Fibroblast of skin of right biceps (primary cell): ENCODE measurements at places on chromosomes 6 and 20.

DNA sequence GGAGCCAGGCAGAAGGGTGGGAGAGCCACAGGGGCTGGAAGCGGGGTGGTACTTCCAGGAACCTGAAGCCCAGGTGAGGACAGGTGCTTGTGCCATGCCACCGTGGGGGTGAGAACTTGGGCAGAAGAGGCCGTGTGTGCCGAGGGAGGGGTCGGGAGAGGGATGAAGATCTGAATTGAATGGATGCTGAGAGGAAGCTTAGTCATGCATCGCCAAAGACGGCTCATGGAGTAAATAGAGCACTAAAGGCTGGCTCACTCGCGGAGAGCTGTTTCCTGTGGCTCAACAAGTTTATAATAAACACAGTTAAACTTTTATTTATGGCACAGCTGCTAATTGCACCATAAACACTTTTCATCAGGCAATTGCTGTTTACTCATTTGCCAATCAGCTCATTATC, 21.7 kb upstream of the MYT1 start:
- DNase-seq, result no peak

GRCh38 chr20:44861531-44862006, 23.9 kb upstream of the YWHAB start:
- peak; percentile 62 for DNase-seq

GRCh38 chr6:129785047-129785755, 75.2 kb upstream of the ARHGAP18 start:
- DNase-seq, result peak; percentile 42

GRCh38 chr6:34035704-34036356, 110.1 kb downstream of the GRM4 start:
- no peak for DNase-seq

GRCh38 chr6:12431023-12431422, 140.9 kb downstream of the EDN1 start:
- no peak for DNase-seq

DNA sequence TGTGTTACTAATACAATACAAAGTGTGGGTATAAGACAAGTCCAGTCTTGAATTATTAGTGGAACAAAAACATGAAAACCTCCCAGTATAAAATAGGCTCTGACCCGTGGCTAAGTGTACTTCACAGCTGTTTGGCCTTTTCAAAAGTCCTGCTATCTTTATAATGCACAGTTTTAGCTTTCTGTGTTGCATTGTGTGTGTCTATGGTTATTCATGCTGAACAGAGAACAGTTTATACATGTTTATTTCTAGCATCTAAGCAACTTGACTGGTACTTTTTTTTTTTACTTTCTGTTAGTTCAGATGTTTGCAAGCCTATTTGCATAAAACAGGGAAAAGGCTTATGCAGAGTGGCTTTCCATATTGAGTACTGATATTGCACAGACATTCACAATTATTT, 119.2 kb upstream of the CCN2 start:
- no peak for DNase-seq

DNA sequence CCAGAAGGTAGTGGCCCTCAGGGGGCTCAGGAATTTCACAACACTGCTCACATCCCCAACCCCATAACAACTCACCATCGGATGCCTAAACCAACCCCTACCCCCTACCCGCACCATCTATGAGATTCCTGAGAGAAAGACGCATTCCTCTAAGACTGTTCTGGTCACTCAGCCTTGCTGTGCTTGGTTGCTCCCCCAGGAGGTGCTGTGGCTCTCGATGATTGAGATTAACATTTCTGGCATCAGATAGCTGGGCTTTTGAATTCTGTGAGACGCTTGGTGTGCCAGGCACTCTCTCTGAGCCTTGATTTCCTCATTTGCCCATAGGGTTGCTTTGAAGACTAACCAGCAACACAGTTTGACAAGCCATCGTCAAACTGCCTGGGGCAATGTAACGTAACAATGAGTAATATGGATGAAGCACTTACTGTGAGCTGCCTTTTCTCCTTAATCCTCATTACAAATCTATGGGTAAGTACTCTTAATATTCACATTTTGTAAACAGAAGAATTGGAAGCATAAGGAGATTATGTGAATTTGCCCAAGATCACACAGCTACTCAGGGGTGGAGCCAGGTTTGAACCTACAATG, 978 bp downstream of the WFDC6 start:
- DNase-seq, result no peak

GRCh38 chr6:53358440-53359094, 9.8 kb upstream of the ELOVL5 start:
- no peak for DNase-seq

DNA sequence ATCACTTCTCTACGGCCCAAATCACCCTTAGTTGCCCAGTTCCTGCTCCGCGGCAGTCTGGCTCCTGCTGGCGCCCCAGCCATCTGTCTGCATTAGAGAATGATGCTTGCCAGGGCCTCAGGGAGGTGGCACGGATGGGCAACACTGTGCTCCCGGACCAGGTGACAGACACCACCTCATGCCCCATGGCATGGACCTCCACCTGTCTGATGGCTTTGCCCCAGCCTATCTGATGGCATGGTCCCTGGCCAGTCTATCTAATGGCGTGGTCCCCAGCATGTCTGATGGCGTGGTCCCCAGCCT, 18.8 kb upstream of the MRGBP start:
- no peak for DNase-seq

DNA sequence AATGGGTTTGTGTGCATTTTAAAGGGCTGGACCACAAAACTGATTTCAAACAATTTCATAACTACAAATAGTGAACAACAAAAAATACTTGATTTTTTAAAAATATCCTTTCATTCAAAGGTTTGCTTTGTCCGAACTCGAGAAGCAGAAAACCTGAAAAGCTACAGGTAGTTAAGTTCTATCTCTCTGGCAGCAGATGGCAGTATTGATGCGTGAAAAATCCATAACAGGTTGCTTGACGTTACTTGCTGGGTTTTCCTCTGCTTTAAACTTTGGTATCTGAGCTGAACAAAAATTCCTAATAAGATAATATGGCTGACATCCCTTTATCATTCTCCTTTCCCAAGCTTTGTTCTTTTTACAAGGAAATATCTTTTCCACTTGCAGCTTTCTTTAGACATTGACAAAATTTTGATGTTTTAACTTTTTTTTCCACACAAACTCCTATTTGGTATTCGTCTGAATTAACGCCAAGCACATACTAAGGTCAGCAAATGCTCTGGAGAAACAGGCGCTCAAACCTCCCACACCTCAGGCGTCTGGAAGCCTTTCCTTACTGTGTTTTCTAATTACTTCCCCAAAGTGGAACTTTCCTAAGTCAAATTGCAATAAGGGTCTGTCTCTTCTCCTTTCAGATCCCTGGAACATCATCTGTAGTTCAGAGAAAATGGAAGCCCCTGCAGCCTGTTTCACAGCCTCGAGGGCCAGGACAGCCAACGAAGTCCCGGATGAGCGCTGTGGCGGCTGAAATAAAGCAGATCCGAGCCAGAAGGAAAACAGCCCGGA, 50.3 kb upstream of the GFRAL start:
- DNase-seq, result peak; percentile 68

DNA sequence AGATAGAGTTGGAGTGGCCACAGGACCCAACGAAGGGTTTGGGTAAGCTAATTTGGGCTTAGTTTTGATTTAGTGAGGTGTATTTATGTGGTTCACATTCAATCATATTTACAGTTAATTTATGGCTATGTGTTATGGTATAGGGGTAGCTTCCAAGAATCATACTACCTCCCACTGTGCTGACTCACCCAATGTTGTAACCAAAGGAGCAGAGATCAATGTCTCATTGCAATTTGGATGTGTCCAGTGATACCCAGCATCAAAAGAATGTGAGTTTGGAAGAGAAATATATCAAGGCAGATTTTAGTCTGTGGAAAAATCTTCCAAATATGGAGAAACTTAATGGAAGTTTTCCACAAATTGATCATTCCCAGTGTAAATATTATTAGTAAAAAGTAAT, 25.3 kb upstream of the SMIM8 start:
- peak; percentile 31 for DNase-seq

GRCh38 chr6:44967481-44967880, 360.6 kb upstream of the RUNX2 start:
- peak; percentile 30 for DNase-seq

- no peak for DNase-seq
These were observed 1.3 kb downstream of the ATRN start for GRCh38 chr20:3472105-3472504.

- DNase-seq, result no peak
These were observed 112.6 kb upstream of the AFDN start for GRCh38 chr6:167714152-167714551.

- no peak for DNase-seq
These were observed 1.5 kb downstream of the HM13 start for GRCh38 chr20:31515775-31516107.

DNA sequence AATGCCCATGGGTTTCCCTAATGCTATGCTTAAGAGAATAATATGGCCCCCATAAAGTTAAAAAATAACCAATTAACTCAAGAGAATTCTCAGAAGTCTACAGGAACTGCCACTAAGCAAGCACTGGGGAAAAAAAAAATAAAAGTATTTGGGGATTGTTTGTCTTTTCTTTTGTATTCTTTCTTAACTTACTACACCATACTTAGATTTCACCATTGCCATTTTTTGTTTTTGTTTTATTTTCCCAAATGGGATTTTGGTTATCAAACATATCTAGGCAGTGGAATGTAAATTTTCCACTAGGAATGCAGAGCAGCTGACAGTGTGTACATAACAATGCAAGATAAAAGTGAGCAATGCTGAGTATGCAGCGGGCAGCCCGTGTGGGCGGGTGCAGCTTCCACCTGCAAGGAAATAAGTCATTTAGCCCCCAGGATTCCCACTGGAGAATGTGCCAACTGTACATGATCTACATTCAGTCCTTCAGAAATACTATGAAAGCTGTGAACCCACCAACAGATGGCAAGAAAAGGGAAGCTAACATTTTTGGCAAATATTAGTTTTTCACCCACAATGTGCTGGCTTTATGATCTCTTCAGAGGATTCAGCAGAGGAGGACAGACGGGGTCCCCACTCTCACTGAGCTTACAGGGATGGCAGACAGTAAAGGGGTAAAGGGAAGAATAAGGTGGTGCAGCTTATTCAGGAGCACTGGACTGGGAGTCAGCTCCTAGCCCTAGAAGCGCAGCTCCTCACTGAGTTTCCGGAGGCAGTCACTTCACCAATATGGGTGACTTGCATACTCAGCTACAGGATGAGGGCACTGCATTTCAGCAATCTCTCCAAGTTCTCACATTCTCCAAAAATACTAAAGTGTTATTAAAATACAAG, 44.4 kb downstream of the DCDC2 start:
- DNase-seq, result peak; percentile 6

- DNase-seq, result peak; percentile 91
These were observed 31.0 kb downstream of the IRF4 start for GRCh38 chr6:422433-423054.

GRCh38 chr6:134866563-134866962, 83.3 kb downstream of the ALDH8A1 start:
- DNase-seq, result no peak

- peak; percentile 72 for DNase-seq
These were observed 103.5 kb downstream of the GJA10 start for GRCh38 chr6:89997456-89998445.

DNA sequence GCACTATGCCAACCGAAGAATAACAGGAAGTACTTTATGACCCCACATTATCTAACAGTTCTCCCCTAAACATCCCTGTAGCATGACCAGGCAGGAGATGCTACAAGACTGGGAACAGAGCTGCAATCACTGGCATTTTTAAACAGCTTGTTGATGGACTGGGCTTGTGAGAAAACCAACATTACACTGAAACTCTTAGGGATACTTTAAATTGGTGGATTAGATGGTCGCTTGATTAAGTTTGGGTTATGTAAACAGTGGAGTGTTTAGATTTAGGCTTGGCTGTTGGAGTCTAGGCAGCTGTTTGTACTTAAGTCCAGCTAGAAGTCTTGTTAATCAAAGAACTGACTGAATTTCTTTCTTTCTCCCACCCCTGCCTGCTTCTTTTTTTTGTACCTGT, 234.1 kb upstream of the BMP2 start:
- peak; percentile 36 for DNase-seq

DNA sequence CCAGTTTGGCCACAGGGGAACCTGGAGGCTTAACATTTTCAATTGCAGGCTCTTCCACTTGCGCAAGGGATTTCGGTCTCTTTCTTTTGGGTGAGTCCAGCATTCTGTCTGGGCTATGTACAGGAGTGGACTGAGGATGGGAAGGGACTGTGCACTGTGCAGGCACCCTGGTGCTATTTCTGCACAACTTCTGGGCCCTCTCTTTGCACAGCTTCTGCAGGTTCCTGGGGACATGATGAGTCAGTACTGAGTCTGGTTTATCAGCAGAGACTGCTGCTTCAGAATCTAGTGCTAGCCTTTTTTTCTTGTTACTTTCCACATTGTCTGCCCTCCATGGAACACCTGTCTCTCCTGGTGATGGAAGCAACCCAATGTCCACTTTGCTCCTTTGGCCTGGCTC, 78.5 kb upstream of the ASF1A start:
- DNase-seq, result no peak

DNA sequence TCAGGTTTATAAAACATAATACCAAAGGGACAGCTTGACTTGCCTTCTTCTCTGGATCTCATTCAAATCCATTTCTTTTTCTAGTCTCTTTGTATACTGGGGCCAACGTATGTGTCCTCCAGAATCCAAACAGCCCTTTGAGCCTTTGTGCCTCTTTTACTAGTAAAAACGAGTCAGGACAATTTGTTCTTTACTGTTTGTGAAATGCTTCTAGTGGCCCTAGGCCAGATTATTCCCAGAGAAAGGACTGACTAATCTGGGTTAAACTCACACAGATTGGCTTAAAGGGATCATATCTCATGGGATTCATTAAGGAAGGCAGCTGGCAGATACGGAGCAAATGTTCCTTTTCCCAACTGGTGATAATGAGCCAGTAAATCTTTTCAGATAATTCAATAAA, 32.1 kb upstream of the MANEA start:
- no peak for DNase-seq

DNA sequence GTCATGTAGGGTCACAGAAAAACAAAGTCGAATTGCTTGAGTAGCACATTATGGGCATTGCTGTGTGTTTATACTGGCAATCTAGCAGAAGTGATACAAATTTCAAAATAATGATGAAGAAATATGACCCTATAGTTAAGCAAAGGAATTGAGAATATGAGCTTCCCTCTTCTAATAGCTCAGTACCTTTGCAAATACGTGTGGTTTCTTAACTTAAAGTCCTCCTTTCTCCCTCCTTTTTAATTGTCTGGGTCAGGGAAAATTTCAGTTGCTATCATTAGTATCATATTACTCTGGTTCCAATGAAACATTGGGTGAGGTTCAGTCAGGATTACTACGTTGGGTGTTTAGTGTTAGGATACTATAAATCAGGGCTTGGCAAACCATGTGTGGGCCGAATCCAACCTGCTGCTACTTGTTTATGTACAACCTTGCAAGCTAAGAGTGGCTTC, 166.8 kb upstream of the CARMIL1 start:
- DNase-seq, result no peak
